Stimulated activated CD4-positive, alpha-beta T cell treated with anti-CD3 and anti-CD28 coated beads, TNF-alpha, amount 100 ng/mL, for 24 hours (primary cell): ENCODE measurements at places on chromosomes 4 and X.

GRCh38 chrX:10233173-10233572, 76.4 kb downstream of the CLCN4 start:
- DNase-seq, result no peak

GRCh38 chr4:123826896-123827295, 430.3 kb downstream of the SPRY1 start:
- DNase-seq, result no peak

GRCh38 chrX:151983186-151983585, 8.7 kb upstream of the GABRE start:
- no peak for DNase-seq

DNA sequence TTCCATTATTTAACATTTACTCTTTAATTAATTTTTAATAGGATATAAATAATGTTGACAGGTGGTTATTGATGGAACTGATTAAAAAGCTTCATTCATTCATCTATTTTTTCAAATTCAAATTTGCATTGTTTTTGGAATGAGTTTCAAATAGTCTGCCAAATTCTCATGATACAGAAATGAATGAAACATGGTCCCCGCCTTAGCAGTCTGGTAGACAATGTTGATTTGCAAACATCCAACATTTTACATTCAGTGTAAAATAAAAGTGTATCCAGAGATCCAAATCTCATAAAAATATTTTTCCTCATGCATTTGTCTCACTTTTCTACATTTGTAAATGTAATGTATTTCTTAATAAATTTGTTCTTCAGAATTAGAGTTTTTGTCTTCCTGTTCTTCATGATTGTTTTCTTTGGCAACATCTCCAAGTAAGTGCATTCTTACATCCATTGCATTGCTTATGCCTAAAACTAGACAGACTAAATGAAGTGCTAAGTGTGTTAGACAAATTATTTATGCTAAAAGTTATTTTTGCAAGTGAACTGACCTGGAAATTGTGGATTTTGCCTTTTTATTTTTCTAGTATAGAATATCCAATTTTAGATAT, 142.3 kb downstream of the PCDH18 start:
- no peak for DNase-seq

DNA sequence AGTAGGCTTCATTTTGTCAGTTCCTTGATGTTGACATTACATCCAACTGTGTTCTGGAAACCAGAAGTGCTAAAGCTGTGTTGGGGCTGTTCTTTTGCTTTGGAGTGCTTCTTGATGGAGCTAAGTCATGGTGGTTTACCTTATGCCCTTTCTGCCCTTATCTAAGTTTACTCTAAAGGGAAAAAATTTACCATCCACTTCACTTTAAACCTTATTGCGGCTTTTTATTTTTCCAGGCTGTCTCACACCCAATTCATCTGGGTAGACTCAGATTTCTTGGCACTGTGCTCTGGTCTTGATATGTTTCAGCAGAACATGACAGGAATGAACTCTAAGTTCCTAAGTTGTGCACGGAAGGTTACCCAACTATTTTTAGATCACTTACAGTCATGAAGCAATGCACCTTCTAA, 104.7 kb upstream of the TTC29 start:
- DNase-seq, result no peak

DNA sequence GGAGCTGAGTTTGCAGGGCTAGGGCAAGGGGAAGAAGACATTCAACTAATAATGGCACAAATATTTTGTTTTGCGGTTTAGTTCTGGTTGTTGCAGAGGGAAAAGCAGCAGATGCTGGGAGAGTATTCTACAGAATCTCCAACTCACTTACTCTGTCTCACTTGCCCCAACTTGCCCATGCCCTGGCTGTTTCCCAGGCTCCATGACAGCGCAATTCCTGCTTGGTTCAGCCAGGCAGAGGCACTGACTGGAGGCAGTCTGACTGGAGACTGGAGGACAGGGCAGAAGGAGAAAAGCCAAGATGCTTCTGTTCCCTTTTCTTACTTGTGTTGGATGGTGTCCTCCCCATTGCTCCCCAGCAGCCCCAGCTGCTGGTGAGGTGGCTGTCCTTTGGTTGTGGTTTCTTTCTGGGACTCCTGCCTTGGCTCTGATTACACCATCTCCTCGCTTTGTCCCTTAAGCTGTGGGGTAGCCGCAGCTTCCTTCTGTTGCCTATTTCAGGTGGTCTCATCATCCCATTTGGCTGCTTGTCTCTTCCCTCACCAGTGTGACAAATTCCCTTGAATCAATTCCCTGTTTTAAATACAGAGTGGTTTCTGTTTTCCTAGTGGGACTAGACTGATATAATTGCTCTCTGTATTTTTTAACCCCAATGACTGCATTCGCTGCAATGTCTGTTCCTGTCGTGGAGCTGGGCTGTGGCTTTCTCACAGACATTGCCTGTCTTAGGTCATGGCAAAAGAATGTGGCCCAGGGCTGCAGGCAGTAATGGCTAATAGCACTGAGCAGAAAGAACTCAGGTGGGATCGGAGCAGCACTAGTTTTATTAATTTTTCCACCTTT, 24.2 kb upstream of the RASL11B start:
- DNase-seq, result no peak

- DNase-seq, result no peak
Observed at GRCh38 chr4:168265327-168265726, 53.2 kb downstream of the DDX60 start.

- no peak for DNase-seq
Observed at GRCh38 chrX:47579537-47579936, 2.7 kb upstream of the TIMP1 start.

GRCh38 chrX:138756234-138756633, 44.7 kb upstream of the FGF13 start:
- no peak for DNase-seq

DNA sequence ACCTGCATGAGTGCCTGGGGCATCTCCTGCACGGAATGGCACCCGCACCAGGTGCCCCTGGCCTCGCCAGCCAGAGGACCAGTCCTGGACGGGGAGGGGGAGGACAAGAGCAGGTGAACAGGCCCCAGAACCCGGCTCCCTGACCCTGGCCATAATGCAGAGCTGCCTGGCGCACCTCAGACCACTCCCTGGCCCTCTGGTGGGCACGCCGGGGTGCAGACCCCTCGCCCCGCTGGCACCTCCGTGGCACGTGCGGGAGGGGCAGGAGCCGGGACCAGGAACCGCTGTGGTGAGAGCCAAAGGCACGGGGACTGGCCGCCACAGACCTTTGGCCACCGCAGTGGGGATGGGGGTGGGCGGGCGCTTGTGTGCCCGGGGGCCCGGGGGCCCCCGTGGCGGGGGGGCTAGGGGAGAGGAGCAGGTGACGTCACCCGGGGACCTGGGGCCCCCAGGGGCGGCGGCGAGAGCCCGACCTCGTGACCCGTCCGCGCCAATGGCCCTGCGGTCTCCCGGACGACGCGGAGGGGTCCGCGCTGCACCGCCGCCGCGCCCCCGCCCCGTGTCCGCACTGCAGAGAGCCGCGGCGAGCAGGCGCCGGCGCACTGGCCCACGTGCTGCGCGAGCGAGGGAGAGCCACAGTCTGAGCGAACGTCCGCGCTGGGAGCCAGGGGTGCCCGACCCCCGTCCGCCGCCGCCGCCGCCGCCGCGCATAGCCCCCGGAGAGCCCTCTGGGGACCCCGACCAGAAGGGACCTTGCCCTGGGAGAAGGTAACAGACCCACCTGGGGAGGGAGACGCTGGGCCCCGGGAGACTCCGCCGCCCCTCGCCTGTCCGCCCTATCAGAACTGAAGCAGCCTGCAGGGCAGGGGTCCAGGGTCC, at the start of gene PNMA3:
TSS of gene PNMA3 (plus strand) at position 600 of the 879 bp plus-strand sequence. CDS start 586 bp downstream, outside the sequence.
- no peak for DNase-seq

DNA sequence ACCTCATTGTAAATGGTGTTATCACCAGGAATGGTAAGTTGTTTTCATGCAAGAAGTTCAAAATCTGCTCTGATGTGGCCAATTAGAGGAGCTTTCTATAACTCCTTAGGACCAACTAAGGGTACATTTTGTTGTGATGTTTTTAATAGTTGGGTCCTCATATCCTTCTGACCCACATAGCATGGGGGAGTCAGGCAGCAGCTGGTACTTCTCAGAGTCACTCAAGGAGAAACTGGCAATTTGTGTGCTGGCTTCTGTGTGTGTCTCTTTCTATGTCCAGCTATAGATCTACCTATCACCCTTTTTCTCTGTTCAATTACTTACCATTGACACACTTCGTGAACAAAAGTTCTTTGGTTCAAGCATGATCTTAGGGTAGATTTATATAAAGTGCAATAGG, 194.3 kb upstream of the TENM3 start:
- DNase-seq, result no peak

DNA sequence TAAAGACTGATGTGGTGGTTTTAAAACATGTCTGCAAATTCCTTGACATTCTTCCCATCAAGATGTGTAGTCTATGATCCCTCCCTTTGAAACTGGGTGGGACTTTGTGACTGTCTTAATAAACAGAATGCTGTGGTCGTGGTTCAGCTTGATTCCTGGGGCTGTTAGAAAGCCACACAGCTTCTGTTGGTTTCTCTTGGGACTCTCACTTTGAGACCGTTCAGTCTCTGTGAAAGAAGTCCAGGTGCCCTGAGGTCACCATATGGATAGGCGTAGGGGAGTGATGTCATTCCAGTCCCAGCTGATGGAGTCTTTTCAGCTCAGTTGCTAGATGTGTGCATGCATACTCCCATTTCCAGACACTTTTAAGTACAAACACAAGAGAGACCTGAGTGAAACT, 216.6 kb downstream of the KDR start:
- no peak for DNase-seq

DNA sequence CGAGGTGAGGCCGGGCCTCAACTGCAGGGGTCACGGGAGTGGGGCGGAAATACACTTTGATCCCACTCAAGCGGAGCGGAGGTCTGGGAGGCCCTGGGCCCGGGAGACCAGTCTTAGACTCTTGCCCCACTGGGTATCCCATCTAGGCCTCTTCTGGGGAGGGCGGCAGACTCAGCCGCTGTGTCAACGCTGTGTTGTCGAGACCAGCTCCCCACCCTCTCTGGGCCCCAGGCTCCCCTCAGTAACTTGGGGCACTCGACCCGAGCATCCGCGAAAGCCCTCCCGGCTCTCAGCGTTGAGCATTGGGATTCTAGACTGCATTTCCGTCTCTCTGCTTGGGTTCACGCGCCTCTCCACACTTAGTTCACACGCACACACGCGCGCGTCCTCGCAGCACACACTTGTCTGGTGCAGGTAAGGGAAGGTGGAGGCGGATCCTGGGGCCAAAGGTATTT, 1.7 kb downstream of the NKX3-2 start:
- no peak for DNase-seq

GRCh38 chr4:82650868-82651267, 89.1 kb upstream of the TMEM150C start:
- DNase-seq, result no peak

GRCh38 chr4:80608281-80608980, 272.9 kb downstream of the CFAP299 start:
- no peak for DNase-seq

DNA sequence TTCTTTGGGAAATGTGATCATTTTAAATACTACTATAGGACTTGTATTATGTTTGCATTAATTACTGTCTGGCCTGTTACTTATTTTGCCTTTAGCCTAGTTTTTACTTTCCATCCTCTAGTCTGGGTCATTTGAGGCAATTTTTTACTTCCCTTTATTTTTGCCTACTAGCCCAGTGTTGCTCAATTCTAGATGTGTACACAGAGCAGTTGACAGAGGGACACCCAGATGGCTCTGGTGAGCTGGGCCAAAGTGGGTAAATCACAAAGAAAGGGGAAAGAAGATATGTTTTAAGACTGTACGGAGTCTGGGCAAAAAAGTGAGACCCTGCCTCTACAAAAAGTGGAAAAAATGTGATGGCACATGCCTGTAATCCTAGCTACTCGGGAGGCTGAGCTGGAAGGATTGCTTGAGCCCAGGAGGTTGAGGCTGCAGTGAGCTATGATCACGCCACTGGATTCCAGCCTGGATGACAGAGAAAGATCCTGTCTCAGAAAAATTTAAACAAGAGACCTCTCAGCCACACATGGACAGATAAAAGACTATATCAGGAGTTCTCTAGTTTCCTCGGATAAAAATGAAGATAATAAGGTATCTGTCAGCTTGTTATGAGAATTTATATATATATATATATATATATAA, 35.7 kb downstream of the APOO start:
- no peak for DNase-seq

GRCh38 chr4:110109455-110109854, 89.0 kb downstream of the ELOVL6 start:
- no peak for DNase-seq

DNA sequence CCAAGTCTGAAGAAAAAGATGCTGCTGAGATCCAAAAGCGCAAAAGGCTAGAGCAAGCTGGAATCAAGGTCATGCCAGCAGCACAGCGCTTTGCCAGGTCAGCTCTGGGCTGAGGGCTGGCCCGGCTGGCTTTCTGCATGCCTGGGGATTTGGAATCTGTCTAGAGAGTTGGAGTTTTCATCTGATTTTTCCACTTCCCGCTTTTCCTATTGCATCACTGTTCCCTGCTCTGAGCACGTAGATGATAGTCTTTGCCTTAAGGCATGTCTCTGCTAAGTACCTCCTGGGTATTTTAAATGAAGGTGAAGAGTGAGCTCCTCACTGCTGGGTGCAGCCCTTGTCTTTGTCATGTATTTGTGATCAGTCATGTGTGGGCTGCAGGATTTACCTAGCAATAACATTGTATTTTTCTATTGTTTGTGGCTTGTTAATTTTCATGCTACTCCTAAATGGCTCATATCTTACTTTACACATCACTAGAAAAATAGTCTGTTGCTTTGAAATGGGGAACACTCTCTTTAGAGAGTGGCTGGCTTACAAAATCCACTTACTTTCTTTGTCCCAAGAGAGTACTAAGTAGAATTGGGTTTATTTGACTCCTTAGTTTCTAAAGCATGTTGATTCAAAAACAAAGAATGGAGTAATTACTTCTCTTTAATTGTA, 82.8 kb downstream of the LIMCH1 start:
- DNase-seq, result no peak

GRCh38 chr4:9944431-9945425, 76.6 kb downstream of the SLC2A9 start:
- no peak for DNase-seq

GRCh38 chrX:15683193-15683592, 18.6 kb upstream of the CLTRN start:
- no peak for DNase-seq

- DNase-seq, result no peak
Observed at GRCh38 chr4:100842856-100843255, 325.0 kb upstream of the EMCN start.

GRCh38 chrX:115889121-115889890, 281.2 kb upstream of the AGTR2 start:
- no peak for DNase-seq

- DNase-seq, result no peak
Observed at GRCh38 chr4:169052594-169052945, 42.5 kb upstream of the CBR4 start.

DNA sequence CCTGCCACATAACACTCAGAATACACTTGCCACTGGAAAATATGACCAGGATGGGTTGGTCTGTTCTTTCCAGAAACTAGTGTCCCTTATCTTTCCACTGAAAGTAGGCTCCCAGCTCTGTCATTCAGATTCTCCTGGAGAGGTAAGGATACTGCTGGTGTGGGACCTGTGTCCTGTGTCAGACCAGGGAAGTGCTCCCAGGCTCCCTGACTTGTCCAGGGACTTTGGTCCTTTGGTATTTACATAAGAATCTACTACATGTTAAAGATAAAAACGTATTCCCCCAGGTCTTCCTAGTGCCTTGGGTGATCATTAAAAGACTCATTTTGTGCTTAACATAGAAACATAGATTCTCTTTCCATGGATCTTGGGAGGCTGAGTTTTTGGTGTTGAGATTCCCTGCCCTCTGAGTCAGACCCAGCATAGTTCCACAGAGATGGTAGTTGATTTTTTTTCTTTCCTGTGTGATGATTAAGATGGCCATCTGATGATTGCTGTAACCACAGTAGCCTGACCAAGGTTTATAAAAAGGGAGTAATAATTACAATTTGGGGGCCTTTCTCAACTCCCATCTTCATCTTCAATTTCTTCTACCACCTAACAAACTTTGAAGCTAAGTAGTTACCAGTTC, 159.8 kb upstream of the JADE1 start:
- DNase-seq, result no peak
